ENCODE measurements at places on chromosomes 7 and 10.

DNA sequence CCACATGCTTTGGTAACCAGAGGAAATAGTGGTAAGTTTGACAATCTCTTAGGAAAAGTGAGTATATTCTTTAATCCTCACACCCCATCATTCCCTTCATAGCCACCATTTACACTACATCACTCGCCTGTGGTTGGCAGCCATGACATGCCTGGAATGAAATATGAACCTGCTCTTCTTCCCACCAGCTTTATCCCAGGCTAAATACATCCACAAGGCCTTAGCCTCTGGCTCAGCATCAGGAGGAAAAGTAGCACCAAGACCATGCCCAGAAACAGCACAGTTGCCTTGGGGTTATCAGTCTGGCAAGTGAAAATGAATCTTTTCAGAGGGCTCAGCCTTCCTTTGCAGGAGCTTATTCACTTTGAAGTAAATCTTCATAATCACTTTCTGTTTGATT, 40.3 kb downstream of the SGCE start:
- no peak for DNase-seq

DNA sequence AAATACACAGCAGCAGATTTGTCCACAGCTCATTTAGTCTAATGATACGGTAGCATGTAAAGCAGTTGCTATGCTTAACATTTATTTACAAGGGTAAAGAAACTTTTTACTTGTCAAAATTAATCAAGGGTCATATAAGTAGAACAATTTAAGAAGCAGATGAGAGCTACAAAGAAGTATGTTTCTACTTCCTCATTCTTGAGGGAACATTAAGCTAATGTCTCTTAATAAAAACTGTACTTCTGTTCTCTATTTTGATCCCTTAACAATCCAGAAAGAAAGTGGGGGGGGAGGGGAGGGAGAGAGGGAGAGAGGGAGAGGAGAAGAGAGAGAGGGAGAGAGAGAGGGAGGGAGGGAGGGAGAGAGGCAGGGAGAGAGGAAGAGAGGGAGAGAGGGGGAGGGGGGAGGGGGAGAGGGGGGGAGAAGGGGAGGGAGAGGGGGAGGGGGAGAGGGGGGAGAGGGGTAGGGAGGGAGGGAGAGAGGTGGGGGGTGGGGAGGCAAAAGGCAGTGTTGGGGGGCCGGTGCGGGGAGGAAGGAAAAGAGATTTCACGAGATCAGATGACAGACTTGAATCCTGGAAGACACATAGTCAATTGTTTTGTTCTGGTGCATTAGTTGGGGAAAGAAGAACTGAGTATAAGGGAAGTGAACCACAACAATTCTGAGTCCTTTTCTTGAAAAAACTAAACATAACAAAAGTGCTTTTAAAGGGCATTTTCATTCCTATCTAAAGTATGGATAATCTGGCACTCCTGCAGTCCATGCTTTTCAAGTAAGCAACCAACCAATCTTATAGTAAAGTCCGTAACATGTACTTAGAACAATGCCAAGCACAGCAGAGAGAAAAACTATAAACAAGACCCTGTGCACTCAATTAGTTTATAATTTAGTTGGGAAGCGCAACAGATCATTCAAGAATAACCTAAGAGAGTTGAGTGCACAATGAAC, 128.0 kb downstream of the USP6NL start:
- DNase-seq: no peak

- DNase-seq: no peak
Measured at GRCh38 chr7:23373151-23374004, 74.2 kb downstream of the MALSU1 start.

- DNase-seq: no peak
Measured at GRCh38 chr10:79241990-79242619, 105.2 kb upstream of the PPIF start.

DNA sequence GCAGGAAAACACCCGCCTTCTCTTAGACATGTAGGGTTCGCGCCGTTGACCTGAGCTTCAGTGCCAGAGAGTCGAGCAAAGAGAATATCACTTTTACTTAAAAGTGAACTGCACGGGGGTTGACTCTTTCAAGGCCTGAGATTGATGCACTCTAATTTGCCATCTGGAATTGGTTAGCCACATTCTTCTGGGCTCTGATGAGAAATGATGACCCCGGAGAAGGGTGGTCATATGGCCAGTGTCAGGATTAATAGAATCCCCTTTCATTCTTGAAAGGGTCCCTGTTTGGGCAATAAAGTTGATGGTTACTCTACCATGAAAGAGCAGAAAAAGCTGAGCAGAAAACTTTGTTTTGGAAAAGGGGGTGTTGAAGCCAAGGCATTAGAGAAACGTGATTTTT, 31.2 kb downstream of the GRK5 start:
- no peak for DNase-seq

DNA sequence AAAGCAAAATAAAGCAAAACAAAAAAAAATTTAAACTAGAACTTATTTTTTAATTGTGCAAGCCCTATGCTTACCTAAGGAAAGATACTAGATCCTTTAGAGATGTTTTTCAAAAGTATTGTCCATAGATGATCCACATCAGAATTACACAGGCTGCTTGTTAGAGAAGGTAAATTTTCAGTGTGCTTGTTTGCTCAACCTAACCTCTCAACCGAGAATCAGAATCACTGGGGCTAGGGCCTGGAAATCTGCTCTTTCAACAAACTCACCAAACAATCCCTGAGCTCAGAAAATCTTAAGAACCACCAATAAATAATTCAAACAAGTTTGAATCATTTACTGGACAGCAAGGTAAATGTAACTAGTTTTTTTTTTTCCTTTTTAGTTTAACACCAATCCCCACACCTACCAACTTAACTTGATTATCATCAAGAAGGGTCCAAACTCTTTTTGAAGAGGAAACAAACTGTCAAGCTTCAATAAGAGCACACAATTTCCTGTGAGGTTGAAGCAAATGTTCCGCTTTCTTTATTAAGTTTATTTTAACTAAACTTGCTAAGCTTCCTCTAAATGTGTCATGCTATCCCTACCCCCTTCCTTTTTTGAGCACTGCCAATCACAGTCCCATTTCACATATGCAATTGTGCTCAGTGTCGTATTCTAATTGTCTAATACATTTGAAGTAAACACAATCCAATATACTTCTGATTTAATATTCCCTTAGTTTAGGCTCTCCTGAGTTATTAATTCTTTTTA, 7.4 kb upstream of the TSPAN33 start:
- DNase-seq: no peak

- no peak for DNase-seq
Measured at GRCh38 chr7:154856733-154857132, 146.2 kb downstream of the PAXIP1 start.

- DNase-seq: no peak
Measured at GRCh38 chr7:140342727-140343514, 55.4 kb downstream of the SLC37A3 start.

DNA sequence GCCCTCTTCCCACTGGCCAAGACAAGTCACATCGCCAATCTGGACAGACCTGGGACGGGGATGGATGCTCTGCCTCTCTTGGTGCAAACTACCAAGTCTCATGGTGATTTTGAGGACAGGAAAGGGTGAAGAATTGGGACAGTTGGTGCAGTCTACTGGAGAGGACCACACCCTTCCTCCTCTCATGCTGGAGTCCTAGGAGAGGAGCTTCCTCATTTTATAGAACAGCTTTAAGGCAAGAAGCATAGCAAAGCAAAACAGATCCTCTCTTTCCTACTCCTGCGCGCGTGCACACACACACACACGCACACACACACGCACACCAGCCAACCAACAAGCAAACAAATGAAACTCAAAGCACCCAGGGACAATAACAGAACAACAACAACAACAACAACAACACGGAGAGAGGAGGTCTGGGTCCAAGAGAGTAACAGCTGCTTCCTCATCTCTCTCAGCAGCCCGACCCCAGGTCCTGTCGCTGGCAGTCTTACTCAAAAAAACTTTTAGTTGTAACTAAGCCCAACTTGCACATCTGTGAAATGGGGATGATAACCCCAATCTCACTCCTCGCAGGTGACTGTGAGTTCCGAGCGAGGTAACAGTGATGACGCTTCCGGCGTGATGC, 83.4 kb downstream of the TMEM178B start:
- DNase-seq: no peak

GRCh38 chr7:43396187-43396740, 186.6 kb upstream of the STK17A start:
- no peak for DNase-seq

DNA sequence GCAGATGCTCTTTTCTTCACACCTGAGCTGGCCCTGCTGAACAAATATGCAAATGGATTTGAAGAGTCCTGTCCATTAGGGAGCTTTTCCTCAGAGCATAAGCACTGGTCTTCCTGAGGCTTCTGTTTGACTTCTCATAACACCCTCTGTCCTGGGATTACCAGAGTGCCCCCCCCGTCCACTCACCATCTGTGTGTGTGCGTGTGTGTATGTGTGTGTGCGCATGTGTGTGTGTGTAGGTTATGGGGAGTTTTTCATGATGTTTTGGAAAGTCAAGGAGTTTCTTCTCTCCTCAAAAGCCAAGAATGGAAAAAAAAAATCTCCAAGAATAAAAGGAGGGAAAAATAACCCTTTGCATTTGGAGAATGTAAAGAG, 57.7 kb upstream of the COMTD1 start:
- no peak for DNase-seq

DNA sequence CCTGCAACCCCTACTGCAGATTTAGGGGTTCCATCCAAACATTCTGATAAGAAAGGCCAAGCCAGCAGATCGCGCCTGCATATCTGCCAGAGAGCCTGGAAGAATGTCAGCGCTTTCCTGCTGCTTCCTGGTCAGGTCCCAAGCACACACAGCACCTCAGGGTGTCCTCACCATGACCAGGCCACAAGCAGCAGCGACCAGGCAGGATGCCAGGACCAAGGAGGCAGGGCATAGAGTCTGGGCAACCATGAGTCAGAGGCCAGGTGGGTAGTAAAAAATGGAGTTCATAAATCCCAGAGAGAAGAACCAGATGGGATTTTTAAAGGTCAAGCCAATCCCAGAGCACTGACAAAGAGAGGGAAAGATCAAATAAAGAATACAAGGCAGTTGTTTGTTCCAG, 5.5 kb upstream of the FAM131B start:
- no peak for DNase-seq

- no peak for DNase-seq
Measured at GRCh38 chr7:135236727-135237126, 3.1 kb downstream of the STRA8 start.

DNA sequence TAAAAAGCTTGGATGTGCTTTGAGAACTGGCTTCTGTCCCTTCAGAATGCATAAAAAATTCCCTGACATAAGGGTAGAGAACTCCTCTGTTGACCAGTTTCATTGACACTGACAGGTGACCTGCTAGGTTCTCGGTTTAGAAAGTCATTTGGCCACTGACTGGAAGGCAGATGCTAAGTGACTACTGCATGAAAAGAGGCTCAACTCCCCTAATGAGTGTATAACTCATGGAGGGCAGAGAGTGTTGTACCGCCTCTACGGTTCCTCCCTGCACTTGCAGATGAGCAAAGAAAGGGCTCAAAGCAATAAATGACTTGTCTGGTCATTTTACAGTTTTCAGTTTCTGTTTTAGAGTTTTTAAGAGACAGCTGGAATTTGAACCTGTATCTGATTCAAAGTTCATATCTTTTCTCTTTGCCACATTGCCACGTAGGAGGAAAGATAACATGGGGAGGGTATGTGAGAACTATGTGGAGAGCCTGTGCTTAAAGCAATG, 2.9 kb upstream of the FGL2 start:
- DNase-seq: no peak
